ENCODE measurements at places on chromosomes 7 and 10.

DNA sequence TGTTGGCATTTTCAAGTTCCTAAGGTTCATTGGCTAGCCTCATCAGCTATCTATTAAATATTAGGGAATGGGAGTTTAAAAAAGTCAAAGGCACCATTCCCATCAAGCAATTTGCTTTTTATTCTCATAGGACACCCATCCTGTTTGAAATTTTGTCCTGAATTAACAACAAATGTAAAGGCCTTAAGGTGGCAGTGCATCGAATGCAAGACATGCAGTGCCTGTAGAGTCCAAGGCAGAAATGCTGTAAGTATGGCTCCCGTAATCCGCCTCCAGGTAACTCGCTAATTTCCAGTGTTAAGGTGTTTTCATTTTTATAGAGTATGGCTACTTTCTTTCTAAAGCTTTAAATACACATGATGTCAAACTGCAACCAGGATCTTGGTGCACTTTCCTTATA is 141.9 kb upstream of the SAMD8 start:
- DNase-seq = no peak

- DNase-seq = no peak
Measured at GRCh38 chr7:42726066-42726785, 185.6 kb downstream of the C7orf25 start.

DNA sequence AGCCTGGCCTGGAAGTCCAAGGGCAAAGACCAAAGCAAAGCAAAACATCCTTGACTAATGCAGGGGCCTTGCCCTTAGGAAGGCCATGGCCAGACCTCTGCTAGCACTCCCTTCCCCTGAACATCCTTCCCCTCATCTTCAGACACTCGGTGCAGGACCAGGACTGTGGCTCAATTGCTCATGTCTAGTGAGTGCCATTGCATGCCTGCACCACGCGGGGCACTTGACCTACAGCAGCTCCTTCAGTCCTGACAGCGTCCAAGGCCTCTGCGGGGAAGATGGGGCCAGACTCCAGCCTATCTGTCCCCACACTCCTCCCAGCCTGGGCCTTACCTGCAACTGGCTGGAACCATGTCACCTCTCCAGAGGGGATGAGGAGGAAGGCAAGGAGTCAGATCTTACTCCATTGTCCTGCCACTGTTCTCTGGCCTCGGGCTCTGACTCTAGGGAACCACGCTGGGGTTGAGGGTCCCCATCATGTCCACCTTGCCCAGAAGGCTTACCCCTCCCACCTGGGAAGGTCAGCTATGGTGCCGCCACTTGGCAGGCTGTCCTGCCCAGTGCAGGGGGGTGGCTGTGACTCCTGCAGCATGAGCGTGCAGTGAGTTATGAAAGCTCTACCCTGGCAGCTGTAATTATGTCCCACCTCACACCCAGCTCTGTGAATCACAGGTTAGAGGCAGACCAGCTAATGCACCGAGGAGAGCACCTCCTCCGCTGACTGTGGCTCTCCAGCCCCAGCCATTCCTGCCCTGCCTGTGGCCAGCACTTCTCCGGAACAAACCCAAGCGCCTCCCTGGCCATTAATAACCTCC is 16.1 kb downstream of the DRGX start:
- DNase-seq = no peak

DNA sequence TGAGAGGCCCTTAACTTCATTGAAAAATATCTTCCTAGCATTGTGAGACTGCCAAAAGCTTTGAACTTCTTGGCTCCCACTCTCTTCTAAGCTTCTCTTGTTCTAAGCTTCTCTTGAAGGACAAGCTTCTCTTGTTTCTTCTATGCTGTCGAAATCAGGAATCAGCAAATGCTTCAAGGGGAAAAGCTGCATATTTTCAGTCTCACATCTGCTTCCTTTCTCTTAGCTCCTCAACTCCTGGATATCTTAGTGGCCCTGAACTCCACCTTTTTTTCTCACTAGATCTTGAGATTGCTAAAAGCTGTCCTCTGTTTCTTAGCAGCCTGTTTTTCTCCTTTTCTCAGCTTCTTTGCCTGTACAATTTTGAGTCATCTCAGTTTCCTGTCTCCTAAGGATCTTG is 73.0 kb downstream of the NEUROD6 start:
- no peak for DNase-seq

- DNase-seq = peak; percentile 21
Measured at GRCh38 chr10:36119455-36119854, 477.4 kb upstream of the FZD8 start.

DNA sequence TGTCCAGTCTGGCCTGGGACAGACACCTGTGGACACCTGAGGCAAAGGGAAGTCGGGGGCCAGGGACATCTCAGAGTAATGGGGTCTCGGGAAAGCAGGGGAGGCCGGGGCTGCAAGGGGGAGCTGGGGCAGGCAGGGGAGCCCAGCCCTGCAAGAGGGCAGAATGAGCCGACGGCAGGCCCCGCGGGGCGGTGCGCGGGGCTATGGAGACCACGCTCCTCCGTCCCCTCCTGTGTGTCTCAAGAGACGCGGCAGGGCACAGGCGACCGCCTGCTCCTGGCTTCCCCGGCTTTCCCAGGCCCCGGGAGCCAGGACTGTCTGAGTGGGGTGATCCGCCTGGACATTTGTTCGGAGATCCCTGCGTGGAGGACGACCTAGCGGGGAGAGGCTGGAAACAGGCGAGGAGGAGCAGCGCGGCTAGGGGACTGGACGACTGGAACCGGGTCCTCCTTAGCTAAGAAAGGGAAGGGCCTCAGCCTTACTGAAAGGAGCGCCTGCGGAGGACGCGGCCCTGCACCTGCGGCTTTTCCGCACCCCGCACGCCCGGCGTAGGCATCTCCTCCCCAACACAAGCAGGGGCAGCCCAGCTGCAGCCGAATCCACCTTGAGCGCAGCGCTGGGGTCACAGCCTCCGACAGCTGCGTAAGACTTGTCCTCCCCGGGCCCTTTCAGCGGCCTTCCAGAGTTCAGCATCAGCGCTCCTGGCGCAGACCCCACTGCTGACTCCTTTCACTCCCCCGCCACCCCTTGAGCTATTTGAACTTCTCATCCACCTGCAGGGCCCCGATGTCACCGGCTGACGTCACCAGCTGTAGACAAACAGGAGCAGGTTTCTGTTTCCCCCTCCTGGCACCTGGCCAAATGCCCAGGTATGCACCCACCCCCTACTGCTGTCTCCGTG is 176.4 kb downstream of the ZNF248 start:
- DNase-seq = no peak

DNA sequence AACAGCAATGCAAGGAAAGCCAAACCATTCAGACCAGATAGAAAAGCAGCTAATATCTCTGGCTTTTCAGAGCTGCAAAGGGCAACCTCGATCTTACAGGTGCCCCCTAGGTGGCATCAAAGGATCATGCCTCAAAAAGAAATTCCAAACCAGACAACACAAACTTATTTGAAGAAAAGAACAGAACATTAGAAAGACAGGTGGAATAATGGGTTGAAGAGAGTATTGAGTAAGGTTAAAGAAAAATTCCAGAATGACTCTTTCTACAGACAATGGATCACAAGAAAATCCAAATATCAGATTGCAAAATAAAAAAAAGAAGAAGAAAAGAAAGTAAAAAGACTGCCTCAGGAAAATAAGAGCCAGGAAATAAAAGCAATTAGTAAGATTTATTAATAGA is 213.7 kb downstream of the ELMO1 start:
- no peak for DNase-seq

DNA sequence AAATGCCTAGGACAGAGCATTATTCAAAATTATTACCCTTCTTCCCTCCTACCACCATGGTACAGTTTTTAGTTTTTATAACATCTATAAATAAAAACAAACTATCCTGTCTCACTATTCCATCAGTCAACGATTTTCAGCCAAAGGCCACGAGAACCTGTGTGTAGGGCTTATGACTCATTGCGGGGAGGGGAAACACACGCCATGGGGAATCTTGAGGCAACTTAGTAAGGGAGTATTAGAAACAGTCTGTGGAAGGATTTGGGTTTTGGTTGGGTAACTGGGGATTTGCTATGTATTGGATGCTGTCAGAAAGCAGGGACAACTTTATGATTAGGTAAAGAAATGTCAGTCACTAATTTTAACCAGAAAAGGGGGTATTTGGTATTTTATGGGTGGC is 14.7 kb downstream of the GPR141 start:
- no peak for DNase-seq

DNA sequence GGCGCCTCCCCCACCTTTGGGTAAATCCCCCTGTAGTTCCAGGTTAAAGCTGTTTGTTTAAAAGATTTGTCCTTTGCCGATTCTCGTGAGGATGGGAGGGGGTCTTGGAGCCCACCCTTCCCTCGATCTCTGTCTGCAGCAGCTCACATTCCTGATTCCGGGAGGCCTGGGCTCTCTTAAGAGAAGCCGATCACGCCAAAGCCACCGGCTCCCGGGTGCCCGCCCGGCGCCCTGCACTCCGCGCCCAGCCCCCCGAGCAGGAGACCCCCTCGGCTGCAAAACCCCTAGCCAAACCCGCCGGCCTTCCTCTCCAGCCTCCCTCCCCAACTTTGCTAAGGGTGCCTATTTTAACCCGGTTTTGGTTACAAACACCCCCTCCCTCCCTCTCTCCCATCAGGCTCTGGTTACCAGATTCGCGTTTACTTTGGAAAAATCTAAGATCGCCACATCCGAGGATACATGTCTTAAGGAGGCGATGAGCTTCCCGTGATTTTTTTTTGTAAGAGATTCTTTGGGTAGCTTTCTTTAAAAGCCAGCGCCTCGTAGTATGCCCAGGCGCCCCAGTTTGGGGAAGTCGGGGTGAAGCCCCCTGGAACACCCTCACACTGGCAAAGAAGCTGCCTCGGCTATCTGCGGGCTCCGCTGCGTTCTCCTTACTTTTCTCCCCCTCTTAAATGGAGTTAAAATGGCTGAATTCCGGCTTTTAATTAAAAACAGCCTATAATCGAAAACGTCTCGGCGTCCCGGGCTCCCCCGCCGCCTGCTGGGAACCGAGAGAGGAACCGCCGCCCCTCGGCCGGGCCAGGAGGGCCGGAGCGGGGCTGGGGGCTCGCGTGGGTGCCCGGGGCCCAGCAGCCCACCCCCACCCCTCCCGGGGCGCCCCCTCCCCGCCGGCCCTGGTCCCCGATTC is 983 bp downstream of the TNRC18 start:
- DNase-seq = no peak

DNA sequence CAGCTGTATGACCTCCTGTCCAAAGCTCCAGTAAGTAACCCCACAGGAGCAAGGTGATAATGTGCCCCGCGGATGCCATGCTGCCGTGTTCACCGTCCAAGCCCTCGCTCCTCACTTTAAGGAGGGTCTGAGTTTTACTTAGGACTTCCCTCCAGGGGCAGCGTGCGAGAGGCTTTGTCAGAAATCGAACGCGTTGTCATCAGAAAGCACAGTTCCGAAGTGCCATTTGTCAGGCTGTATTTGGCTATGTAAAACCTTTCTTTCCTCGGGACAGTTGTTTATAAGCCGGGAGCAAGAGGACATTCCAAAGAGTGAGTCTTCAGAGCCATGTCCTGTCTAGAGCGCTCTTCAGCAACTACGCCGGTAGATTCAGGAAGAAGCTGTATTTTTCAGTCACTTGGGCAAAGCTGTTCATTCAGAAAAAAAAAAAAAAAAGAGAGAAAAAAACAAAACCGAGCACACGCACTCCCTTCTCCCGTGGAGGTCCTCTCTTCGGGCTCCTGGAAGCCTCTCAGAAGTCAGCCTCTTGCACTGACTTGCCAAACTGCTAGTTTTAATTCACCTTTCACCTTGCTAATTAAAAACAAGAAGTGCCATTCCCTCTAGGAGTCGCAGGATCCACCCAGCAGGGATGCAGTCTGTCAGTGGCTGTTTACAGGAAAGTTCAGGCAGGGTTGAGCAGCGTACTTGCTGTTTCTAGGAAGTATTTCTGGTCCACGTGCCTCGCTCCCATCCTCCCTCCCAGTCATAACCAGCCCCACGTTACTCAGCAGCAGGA is at the start of gene SEMA3E:
TSS of gene SEMA3E (minus strand) at position 676 of the 778 bp plus-strand sequence.
- no peak for DNase-seq

DNA sequence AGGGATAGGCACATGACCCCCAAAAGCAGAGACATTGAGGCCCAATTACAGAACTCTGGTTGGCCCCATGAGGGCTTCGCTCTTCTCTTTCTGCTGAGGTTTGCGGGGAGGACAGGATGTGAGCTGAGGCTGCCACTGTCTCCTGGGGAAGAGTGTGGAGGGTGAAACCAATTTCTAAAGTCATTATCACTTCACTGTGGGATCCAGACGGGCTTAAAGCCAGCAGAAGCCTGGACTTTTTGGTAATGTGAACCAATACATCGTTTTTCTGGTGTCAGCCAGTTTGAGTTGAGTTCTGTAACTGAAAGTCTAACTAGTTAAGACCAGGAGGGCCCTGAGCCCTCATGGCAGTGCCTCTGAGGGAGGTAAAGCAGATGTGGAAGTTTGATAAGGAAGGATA is 163.0 kb downstream of the MYOF start:
- peak; percentile 4 for DNase-seq

GRCh38 chr10:114303556-114303955 is 64.5 kb downstream of the VWA2 start:
- DNase-seq = no peak

Data from NCI-H446 treated with DMSO at 0.1 percent for 48 hours (cell line).